ENCODE measurements at places on chromosomes 2 and 18.

DNA sequence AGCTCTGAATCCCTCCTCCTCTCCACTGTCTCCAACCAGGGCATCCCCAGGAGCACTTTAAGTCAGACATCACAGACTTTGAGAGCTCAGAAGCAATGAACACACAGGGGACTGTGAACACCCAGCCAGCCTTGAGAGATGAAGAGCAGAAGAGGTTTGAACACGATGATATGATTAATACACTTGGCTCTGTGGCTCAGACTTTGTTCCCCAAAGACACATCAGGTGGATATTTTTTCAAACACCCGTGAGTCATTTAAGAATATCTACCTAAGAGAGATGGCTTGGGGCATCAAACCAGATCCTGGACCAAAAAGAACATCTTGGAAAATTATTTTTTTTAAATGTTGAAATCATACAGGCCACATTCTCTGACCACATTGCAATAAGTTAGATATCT, 134.9 kb upstream of the OTOS start:
- DNase-seq: no peak

- DNase-seq: no peak
Observed at GRCh38 chr18:78238404-78239089, 741.1 kb upstream of the SALL3 start.

GRCh38 chr2:54114936-54115283, 505 bp upstream of the ACYP2 start:
- no peak for DNase-seq

- DNase-seq: peak; percentile 92
Observed at GRCh38 chr2:64975232-64975821, 13.9 kb upstream of the SLC1A4 start.

- DNase-seq: peak; percentile 44
Observed at GRCh38 chr2:191835539-191836350, 11.1 kb downstream of the CAVIN2 start.

DNA sequence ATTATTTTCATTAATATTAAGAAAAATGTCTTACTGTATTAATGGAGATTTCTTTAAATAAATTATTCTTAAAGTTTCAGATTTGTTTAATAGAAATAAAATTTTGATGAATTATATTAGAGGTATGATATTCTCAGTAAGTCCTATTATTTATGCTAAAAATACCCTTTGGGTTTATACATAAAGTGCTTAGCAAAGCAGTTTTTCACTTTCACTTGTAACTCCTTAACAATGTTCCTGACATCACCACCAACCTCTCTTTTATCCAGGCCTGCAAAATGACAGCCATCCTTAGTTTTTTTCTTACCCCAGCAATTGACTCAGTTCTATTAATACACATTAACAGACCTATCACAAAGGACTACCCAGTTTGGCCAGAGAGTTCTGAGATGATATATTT, 170.4 kb downstream of the CD226 start:
- no peak for DNase-seq

DNA sequence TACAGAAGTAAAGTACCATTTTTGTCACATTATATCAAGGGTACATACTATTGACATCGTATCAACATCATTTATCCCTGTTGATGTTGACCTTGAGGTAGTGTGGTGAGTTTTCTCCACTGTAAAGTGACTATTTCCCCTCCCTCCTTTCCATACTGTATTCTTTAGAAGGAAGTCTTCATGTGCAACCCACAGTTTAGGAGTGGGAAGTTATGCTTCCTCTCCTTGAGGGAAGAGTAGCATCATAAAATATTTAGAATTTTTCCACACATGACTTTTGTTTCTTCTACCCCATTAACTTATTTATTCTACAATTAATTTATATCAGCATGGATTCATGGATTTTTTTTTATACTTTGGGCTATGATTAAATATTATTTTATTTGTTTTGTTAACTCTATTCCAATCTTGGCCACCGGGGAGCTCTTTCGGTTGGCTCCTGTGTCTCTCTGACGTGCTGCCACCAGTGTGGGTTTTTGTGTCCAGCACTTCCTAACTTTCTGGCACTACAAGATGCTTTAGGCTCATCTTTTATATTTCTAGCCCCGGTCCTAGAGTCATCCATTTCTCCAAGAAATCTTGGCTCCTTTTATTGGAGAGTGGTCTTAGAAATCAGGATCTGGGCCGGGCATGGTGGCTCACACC, 19.0 kb downstream of the AQP12B start:
- DNase-seq: no peak

- no peak for DNase-seq
Observed at GRCh38 chr2:74244286-74244685, 45.9 kb downstream of the MTHFD2 start.

- no peak for DNase-seq
Observed at GRCh38 chr2:109440499-109441156, 173.1 kb downstream of the SEPTIN10 start.

DNA sequence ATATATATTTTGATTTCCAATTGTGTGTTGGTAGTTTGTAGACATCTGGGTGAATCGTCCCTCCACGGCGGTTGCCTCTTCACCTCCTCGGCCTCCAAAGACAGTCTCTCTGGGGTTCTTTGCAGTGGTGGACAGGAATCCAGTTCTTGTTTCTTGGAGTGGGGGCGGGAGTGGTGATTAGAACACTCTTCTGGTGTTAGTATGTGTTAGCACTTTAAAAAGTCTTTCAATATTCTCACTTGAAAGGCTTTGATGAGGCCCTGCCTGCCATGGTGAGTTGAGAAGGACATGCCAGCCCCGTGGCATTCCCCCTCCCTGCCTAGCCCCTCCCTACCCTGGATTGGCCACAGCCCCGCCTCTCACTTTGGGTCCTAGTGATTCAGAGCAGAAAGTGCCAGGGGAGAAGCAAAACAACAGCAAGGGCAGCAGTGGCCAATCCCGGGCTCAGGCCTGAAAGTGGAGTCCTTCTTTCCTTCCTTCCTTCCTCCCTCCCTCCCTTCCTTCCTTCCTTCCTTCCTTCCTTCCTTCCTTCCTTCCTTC, 316.8 kb upstream of the HS6ST1 start:
- peak; percentile 63 for DNase-seq

- no peak for DNase-seq
Observed at GRCh38 chr18:57659460-57660102, 37.9 kb upstream of the NARS1 start.

DNA sequence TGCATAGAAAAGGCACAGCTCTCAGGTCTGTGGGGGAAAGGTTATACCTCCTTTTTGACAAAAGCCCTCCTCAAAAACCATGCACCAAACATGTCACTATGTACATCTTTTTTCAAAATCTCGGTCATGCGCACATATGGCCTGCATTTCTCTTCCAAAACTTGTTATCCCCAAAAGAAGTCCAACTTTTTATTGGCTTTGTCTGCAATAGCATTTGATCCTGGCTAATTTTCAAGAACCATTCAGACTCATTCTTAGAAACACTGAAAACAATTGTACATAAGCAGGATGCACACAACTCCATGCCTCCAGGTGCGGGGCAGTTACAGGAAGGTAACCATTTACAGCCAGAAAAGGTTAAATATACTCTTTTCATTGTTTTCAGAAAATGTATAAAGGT, 21.9 kb downstream of the SERTAD2 start:
- no peak for DNase-seq
